D721Med (cell line): ENCODE measurements at places on chromosomes 12 and 14.

GRCh38 chr12:96327889-96328288 is 72.3 kb downstream of the CDK17 start:
- no peak for DNase-seq

DNA sequence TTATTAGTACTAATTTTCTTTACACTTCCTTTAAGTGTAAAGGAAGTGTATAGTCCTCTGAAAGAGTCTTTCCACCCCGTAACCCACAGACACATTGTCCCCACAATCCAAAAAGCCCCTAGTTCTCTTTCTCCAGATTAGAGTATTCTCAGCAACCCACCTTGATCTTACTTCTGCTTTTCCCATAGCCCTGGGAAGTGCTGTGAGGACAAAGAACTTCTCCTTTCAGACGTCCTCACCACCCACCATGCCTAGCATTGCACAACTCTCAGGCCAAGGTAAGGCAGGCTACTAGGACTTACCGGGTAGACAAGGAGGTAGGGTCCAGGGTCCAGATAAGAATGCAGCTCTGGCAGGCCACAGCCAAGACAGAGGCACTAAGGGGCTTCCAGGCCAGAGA is 7.4 kb downstream of the AAAS start:
- no peak for DNase-seq

DNA sequence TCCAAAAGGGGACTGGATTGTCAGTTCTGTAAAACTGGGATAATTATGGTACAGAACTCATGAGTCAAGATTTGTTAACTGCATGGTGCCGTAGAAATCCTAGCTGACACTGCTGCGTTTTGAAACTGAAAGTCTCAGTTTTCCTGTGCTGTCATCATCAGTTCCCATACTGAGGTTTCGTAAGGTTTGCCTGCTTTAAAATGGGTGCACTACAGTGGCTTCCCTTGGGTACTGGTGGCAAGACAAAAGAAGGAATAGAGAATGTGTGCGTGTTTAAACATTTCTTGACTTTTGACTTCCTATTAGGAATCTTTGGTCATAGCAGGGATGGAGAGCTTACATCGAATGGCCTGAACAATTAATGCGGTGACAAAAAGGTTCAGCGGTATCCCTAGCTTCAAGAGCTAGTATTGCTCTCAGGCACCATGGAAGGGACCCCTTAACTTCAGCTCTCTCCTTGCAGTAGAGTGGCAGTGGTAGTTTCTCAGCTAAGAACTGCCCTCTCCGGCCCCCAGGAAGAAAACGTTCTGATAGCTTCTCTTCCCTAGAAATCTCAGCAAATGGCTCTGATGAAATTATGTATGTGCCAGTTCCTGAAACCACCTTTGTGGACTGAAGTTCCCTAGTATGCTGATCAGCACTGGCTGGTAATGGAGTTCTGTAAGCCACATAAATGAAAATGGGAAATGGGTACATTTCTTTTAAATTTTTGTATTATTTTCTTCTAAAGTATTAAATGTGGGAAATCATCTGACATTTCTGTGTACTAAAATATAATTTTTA is 28.9 kb downstream of the ANO6 start:
- DNase-seq, result no peak

DNA sequence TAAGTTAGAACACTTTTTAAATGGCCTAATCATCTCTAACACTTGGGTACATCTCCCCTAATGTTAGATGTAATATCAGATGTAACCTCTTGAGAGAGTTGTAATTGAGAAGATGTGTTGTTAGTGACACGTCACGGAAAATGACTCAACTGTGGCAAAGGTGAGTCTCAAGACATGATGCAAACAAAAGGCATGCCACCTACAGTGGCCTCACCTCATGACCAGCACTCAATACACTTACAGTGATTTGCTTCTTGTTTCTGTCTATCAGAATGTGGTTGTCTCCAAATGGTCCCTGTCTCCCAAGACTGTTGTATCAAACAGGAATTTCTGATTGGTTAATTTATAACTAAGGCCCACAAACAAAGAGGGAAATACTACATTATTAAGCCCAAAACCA is 91.2 kb downstream of the SLC25A21 start:
- DNase-seq, result no peak

- DNase-seq, result no peak
Observed at GRCh38 chr12:130608132-130608531, 108.0 kb downstream of the RIMBP2 start.

- no peak for DNase-seq
Observed at GRCh38 chr14:29842228-29842627, 85.4 kb downstream of the PRKD1 start.

- no peak for DNase-seq
Observed at GRCh38 chr12:6396031-6396430, 12.1 kb downstream of the LTBR start.

DNA sequence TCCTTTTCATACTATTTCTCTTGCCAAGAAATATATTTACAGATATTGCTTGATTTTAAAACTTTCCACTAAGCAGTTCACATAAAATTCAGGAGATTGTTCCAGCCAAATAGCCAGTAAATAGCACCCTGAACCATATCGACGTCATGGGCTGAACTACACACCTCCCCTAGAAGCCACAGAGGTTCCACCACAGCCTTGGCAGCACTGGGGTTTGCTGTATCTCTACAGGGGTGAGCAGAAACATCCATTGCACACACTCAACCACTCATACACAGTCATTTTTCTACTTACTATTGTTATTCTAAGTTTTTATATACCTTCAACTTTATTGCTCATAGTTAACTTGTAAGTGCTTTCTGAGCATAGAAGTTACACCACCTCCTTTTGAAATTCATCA is 8.1 kb upstream of the EIF2S3B start:
- no peak for DNase-seq

- no peak for DNase-seq
Observed at GRCh38 chr12:131106349-131106941, 152.7 kb downstream of the ADGRD1 start.

- DNase-seq, result no peak
Observed at GRCh38 chr12:58541300-58541690, 379.0 kb downstream of the LRIG3 start.

GRCh38 chr12:56537546-56537945 is 15.9 kb downstream of the RBMS2 start:
- no peak for DNase-seq

DNA sequence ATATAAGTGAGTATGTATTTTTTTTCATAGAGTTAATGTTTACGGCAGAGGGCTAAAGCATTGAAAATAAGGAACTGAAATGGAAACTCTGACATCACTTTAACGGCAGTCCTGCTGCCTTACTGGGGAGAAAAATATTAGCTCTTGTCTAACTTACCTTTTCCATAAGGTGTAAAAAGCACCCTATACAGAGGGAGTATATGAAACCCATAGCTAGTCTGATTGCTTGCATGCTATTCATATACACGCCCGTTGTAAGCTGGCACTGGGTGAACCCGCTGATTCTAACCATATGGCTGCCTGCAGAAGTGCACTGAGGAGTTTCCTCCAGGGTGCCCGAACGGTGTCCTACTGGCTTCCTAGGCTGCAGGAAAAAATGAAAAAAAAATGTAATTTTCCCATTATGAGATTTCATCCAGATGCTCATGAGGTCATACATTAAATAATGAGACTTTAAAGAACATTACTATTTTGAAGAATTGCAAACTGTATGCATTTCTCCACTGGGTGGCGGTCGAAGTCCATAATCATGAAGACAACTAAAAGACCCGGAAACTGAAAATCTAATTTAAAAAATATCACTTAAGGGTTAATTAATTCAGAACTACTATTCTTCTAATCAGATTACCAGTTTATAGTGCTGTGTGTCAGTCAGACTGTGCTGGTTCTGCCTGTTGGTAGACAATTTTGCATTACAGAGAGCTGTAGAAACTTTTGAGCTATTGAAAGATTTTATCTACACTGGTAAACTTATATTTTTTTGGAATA is 144.7 kb downstream of the ALX1 start:
- no peak for DNase-seq

DNA sequence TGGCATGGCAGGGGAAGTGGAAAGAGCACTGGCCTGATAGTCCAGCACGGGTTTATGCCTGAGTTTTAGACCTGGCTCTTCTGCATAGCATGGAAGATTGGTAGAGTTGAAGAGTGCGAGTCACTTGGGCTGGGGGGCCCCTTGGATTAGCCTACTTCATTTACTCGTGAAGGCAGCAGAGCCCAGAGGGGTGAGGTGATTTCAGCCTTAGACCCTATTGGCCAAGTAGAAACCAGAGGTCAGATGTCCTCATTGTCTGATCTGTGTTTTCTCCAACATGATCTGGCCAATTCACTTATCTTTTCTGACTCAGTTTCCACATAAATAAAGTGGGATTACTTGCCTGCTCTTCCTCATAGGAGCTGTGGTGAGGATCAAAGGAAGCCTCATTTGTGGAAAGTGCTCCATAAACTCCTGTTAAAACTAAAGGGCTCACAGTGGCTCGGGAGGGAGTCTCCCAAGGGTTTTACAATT is 1.9 kb downstream of the PLEKHG3 start:
- DNase-seq, result no peak
